ENCODE measurements at places on chromosomes 4 and X.

DNA sequence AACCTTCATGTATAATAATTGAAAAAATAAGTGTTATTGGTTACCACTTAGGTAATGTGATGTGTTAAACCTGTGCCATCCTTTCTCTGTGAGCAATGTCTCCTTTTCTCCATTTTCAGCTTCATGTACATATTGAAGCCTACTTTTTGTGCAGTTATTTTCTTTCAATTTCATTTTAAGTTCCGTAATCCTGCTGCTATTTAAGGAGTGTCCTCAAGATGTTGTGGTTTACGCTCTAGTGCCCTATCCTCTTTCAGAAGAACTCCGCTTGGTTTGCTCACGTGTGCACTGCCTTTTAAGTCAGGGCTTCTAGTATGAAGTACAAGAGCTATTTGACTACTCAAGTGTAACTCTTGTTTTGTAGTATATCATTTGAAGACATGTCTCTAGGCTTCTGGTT is 2253.2 kb upstream of the TENM3 start:
- no peak for DNase-seq

GRCh38 chr4:84956014-84956413 is 10.5 kb downstream of the WDFY3 start:
- DNase-seq: no peak

DNA sequence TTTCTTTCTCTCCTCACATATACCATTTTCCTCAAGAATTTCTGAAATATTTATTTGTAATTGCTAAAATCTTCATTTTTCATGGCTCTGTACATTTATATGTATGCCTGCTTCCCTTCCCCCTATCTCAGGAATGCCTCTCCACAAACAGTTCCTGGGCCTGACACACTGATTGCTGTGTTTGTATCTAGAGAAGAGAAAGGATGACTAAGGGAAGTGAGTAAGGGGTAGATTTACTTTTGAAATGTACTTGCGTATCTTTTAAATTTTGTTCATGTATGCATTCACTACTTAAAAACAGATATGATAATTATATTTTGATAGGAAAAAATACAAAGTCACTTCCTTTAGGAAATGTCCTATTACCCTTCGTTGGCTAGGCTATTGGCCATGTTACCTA is 790.8 kb downstream of the PCDH18 start:
- no peak for DNase-seq

DNA sequence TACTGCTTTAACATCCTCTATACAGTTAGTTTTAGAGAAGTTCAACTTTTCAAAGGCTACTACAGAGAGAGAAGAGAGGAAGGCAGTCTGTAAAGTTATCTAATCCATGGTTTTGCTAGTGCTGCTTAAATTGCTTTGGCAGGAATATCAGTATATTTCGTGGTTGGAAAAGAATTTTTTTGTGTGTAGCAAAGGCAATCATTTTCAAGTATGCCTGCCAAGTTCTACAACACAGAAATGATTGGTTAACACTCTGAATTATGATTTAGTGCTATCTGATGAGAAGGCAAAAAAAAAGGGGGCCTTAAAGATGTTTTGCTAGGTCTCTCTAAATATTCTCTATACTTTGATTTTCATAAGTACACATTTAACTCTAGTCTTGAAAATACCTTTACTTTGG is 133.1 kb downstream of the JADE1 start:
- no peak for DNase-seq

DNA sequence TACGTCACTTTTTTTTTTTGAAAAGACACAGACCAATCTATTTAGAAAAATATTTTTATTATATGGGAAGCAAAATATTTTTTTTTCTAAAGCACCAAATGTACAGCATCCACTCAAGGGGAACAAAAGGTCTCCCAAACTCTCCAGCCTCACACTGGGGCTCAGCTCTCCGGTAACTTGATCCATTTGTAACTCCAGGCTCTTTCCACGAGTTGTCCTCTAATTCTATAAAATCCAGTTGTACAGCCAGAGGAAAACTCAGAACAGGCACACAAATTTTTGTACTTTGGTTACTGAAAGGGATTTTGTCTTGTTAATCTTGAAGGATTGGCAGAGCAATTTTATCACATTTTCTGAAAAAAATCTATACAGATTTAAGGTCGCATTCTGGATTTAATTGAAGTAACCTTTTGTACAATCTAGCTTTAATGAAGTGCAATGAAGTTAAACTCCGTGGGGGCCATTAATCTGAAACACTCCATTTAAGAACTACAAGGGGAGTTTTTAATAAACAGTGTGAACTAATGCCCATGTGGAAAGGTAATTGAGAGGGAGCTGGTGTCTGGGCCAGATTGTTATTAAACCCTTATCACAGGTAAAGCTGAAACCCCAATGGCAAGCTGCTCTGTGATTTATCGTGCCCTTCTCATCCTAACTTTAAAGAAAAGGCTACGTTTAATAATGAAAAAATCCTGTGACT is 161.2 kb upstream of the FRG1 start:
- DNase-seq: no peak

DNA sequence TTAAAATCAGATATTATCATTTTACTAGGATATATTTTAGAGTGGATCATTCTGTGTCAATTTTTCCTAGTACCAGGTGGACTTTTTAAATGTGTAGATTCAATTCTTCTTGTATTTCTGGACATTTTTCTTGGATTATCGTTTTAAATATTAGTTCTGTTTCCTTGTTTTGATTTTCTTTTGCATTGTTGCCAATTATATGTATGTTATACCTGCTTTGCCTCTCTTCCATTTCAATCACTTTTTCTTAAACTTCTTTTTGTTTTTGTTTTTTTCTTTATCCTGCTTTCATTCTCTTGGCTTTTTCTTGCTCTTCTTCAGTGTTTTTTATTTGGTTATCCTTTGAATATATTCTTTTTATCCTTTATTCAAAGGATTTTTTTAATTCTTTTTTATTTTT is 141.0 kb downstream of the STOX2 start:
- no peak for DNase-seq

DNA sequence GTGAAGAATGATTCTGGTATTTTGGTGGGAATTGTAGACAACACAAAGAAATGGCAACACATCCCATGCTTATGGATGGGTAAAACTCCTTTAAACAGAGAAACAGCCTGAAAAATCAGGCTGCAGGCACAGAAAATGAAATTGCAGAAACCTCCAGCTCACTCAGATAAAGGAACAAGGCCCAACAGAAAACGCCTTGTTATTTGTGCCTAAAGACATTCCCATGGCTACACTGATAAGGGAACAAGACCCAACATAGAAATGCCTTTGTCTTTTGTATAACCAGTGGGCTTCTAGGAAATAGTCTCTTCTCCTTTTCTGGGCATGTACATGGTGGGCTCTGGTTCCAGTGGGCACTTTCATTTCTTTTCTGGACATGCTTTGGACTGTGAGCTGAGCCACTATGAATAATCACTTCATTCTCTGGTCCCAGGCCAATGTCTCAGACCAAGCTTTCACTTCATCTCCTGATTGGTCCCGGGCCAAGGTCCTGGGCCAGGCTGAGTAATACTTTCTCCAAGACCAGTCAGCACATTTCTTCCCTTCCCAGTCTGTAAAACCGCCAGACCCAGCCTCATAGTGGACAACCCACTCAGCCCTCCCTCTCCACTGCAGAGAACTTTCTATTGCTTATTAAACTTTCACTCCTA is 160.5 kb downstream of the TBX22 start:
- DNase-seq: no peak

GRCh38 chrX:148825696-148826095 is 325.3 kb downstream of the AFF2 start:
- DNase-seq: no peak

- no peak for DNase-seq
Measured at GRCh38 chr4:5932035-5932568, 39.2 kb upstream of the CRMP1 start.

DNA sequence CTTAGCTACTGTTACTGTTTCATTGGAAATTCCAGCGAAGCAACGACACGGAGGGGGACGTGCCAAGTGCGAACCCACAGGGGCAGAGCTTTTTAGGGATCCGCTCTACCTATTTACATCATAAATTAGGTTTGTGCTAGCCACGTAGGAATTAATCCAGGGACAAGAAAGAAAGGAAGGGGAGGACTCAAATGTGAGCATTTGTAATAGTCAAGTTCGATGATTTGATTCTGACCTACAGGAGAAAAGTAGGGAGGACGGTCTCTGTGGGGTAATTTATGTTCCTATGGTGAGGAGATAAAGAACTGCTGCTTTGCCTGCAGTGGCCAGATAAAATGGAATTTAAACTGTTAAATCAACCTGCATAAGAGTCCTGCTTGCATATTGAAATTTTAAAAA is 1.7 kb downstream of the INTS6L start:
- DNase-seq: no peak

DNA sequence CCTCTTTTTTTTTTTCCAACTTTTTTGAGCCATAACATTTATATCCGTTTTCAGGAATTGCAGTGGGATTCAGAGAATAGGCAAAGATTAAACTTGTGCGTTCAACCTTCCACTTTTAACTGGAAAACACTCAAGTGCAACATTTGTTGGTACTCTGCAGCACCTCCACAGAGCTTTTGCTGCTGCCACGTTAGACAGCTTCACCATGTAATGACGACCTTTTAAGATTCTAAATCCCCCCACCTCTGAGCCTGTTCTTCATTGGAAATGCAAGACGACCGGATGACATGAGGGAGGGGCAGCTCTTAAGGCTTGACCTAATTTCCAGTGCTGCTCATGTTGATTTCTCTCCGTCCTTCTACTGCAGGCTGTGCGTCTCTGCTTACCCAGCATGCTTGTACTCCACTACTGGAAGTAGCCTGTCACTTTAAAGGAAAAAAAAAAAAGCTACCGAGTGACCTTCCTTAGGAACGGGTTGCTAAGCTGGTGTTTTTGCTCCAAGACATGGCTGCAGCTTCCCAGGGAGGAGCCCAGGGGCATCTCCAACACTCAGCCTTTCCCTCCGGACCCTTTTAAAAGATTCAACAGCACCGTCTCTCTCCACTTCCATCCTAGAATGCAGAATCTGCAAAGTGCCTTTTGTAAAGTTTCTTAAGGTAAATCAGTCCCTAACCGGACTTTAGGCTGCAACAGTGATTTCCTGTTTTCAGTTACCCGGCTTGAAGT is at the start of gene CC2D2A:
Gene CC2D2A, plus strand, starts transcription at position 481 of the 726 bp plus-strand sequence. CDS start 6,051 bp downstream, outside the sequence.
- no peak for DNase-seq

GRCh38 chrX:54184474-54184873 is 1.4 kb upstream of the FAM120C start:
- DNase-seq: no peak

DNA sequence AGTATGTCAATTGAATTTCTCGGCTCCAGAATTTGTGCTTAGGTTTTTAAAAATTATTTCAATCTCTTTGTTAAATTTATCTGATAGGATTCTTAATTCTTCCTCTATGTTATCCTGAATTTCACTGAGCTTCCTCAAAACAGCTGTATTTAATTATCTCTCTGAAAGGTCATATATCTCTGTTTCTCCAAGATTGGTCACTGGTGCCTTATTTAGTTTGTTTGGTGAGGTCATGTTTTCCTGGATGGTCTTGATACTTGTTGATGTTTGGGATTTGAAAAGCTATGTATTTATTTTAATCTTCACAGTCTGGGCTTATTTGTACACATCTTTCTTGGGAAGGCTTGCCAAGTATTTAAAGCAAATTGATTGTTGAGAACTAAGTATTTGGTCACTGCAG is 24.7 kb upstream of the HERC3 start:
- no peak for DNase-seq

DNA sequence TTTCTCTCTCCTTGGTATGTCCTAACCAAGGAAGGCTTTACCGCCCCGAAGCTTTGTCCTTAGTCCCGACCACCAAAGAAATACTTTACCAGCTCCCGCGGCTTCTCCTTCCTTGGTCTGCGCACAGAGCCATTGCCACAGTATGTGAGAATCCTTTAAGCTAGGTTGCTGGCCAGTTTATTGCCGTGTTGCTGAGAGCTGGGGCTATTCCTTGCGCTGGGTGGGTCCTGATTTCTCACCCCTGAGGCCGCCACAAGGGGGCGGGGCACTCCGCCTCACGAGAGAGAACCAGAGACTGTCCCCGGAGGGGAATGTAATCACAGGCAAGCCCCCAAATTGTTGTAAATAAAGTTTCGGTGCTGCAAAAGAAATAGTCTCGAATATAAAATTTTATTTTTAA is 331.0 kb upstream of the PCDH10 start:
- DNase-seq: no peak

- DNase-seq: no peak
Measured at GRCh38 chr4:83387476-83388312, 53.0 kb upstream of the HPSE start.

- no peak for DNase-seq
Measured at GRCh38 chr4:15233264-15233597, 194.6 kb upstream of the C1QTNF7 start.

GRCh38 chr4:165965503-165965902 is 92.5 kb downstream of the TLL1 start:
- no peak for DNase-seq

- DNase-seq: no peak
Measured at GRCh38 chr4:93957186-93957585, 128.6 kb downstream of the ATOH1 start.

- DNase-seq: no peak
Measured at GRCh38 chr4:38930204-38930603, 62.6 kb downstream of the FAM114A1 start.

DNA sequence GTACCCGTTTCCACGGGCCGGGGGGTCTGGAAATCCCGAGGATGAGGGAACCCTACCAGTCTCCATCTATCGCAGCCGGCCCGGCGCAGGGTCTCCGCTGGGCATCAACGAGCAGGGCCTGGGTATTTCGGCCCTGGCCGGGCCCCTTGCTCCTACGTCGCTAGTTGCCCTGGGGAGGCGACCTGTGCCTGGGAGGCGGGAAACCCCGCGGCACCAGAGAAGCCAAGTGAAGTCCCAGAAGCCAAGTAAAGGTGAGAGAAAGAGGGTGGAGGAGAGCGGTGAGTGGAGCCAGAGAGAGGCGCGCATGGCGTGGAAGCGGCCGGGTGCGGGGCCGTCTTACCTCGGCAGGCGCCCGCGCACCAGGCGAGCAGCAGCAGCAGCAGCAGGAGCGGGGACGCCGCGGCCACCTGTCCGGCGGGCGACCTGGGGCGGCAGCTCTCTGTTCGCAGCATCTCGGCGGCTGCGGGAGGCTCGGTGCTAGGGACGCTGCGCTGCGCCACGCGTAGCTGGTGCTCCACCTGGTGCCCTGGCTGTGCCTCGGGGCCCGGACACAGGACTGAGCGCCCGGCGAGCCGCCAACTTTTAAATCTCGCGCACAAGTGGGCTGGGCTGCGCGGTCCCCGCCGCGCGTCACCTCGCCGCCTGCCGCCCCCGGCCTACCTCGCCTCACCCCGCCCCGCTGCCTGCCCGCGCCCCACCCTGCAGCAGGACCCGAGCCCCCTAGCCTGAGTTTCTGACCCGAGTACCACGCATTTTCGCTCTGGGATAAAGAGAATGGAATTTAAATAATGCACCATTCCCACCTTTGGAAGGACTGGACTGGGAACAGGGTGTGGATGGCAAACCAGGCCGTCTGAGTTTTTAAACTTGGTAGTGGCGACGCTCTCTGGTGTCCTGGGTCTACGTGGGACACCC is at the start of gene NMU:
Gene NMU, minus strand, starts transcription at position 558 of the 915 bp plus-strand sequence. Its CDS starts 106 bp downstream, at position 452.
- peak; percentile 8 for DNase-seq

GRCh38 chr4:73762409-73762808 is 22.0 kb downstream of the CXCL8 start:
- no peak for DNase-seq

DNA sequence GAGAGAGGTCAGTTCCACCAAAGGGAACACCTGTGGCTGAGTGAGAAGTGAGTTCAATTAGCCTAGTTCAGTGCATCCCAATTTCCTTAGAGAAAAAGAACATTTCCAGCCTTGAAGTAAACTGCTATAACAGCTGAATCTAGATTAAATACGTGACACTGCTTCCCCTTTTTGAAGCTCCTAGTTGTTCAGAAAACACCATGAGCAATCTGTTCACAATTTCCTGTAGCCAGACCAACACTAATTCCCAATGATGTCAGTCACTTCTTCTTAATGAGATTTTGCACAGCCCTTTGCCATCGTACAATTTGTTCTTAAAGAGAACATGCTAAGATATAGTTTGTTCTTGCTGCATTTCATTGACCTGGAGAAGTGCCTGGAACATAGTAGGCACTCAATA is 144.6 kb upstream of the EDNRA start:
- DNase-seq: no peak
